Lung microvascular endothelial cell (primary cell): ENCODE measurements at places on chromosomes 3 and 15.

DNA sequence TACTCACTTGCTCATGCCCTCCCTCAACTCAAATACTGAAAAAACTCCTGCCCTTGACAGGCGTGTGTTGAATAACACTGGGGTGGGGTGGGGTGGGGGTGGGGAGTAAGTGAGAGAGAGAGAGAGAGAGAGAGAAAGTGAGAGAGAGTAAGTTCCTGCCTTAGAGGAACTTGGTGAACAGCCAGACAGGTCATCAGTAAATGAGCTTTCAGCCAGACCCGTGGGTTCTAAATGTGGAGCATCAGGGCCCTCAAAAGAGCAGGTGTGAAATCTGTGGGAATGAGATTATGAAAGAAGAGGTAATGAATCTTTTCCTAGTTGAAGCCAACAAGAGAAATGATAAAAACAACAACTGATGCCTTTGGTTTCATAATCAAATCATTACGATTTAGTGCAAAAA lies 134.4 kb upstream of the FAM3D start:
- DNase-seq = no peak

GRCh38 chr3:58009749-58010535 lies 1.7 kb downstream of the FLNB start:
- no peak for DNase-seq

DNA sequence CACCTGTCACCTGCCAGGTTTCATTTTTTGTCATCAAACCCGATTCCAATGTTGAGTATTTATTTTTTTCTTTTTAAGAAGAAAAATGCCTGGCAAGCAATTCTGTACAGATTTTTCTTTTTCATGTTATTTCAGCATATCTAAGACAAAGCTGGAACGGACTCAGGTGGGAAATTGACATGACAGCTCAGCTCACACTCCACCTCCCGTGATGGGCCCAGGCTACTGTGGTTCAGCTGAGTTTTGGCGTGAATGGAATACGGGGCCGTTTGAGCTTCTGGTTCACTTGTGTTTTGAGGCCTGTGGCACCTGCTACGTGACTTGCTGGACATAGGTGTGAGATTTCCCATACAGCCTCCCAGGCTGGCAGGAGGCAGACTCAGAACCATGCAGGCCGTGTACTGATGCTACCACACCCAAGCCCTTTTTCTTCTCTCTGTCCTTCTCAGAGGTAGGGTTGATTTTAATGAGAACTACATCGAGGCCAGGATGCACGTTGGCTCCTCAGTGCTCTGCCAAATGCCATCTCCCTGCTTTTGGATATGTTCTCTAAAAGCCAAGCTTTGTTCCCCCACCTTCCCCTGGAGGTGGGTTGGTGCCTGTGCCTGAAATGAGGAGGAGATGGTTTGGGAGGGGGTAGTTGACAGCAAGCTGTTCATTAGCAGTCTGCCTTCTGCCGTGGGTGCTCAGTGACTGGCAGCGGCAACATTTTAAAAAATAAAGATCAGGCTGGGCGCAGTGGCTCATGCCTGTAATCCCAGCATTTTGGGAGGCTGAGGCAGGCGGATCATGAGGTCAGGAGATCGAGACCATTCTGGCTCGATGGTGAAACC lies 48.7 kb downstream of the TRAK1 start:
- DNase-seq = no peak

DNA sequence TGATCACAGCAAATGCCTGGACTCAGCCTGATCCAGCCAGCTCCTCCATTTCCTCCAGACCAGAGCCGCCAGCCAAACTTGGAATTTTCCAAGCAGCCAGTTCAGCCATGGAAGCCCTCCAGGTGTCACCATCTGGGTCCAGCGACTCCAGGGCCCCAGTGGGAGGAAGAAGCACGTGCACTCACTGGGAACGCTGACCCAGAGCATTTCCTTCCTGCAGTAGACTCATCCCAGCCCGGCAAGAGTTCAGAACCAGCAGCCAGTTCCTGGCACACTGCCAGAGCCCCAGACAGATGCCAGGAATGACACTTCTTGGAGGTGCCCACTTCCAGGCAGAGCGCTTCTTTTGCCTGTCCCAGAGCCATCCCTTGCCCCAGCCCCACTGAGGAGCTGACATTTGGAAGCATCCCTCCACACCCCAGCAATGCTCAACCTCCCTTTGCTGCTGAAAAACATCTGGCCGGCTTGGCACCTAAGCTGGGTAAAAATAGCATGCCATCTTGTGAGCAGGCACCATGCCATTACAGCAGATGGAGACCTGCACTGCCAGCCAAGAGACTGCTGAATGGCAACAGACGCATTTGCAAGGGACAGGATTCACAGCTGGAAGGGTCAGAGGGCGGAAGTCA lies 460.3 kb upstream of the PROK2 start:
- peak; percentile 66 for DNase-seq

DNA sequence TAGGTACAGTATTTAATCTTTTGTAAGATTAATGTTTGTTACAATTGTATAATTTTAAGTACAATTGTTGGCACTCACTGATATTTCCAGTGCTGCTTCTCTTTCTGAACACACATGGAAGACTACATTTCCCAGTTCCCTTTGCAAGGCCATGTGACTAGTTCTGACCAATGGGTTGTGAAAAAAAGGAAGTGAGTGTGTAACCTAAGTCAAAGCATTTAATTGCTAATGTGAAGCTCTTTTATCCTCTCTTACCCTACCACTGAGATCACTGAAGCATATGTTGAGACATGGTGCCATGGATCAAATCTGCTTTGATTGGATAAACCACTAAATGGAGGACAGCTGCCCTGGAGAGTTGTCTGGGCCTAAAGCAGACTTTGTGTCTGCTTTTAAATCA lies 83.9 kb upstream of the PLXND1 start:
- peak; percentile 65 for DNase-seq

DNA sequence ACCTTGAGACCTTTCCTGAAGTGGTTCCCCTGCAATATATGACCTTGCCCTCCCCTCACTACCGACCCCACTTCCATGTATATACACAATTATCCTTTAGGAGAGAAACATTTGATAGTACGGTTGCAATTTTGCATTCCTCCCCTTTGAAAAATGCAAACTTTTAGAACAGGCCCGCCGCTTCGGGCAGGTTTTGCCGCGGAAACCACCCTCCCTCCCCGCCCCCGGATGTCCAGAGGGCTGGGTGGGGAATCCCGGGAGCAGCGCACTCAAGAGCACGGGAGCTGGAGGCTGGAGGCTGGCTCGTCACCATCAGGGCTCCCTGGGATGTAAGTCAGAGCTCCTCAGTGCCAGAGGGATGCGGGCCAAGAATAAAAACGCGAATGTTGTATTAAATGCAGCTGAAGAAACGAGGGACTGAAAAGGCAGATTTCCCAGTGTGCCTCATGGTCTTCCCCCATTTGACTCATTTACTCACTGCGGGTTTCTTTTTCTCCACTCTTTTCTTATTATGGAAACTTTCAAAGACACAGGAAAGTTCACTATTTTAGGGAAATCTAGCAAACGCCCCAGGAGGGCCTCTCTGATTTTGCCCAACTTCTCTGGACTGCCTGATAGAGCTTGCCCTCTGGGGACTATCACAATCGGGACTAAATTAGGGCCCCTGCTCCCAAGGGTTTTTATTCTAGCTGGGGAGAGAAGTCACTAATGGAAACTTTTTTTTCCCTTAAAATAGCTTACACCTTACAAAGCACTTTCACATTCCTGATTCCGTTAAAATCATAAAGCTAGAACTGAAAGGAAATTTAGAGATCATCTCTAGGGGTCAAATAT lies 2.9 kb upstream of the USP3 start:
- peak; percentile 89 for DNase-seq
